ENCODE measurements at places on chromosomes 1 and 21.

- no peak for DNase-seq
Measured at GRCh38 chr1:29736582-29737188, 500.4 kb downstream of the PTPRU start.

DNA sequence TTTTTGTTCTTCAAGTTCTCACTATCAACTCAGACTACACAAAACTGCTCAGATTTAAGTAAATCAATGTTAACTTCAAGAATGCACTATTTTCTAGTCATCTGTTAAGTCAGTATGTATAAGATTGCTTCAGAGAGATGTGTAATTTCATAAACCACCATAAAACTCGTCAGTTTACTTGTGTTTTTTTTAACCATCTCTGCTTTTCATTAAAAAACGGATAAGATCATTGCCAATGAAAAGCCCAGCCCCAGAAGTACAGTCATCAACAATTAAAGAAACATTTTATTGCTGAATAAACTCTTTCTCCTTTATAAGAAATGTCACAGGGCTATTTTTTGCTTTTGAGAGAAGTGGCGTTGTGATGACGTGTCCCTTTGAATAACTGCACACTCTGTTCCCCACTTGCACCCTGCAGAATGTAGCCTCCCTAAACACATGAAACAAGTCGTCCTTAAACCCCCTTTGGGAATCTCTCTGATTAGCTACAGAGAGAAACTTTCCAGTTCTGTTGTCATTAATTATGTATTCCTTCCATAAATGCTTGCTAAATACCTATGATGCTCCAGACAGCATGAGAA is 202.7 kb upstream of the FOXD3 start:
- DNase-seq: no peak

DNA sequence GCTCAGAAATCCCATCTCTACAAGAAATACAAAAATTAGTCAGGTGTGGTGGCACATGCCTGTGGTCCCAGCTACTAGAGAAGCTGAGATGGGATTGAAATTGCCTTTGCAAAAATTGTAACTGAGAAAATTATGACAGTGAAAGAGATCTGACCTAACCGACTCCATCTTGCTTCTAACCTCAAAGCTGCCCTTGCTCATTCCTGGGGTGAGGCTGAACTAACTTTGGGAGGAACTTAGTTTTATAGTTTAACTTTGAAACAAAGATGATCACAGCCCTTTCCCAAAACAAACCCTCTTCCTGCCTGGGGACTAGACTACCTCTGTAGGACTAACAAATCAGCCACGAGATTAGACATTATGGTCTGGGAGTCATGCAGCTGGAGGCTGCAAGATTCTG is 33.8 kb upstream of the ERO1B start:
- no peak for DNase-seq

DNA sequence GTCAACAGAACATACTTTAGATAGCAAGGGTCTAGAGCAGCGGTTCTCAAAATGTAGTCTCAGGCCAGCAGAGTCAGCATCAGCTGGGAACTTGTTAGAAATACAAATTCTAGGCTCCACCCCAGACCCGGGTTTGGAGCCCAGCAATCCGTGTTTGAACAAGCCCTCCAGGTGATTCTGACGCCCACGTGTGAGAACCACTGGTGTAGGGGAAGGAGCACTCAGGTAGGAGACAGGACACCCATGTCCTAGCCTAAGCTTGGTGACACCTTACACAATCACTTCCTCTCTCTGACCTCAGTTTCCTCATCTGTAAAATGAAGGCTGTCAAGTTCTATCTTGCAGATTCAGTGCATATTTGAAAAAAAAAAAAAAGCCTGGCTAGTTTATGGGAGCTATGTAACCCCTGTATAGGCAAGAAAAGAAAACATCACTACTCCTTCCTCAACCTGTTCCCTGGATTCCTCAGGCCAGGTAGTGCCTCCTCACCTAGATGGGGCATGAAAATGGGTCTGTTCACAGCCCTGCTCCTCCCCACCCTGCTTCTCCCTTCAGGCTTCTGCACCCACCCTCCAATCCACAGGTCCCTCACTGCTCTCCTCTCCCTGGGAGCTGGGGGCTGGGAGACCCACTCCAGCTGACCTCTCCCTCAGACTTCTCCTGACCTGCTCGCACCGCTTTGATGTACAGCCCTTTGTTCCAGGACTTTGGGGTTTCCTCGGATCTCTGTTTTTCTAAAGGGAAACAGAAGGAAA is 7.1 kb upstream of the PHLDA3 start:
- no peak for DNase-seq

DNA sequence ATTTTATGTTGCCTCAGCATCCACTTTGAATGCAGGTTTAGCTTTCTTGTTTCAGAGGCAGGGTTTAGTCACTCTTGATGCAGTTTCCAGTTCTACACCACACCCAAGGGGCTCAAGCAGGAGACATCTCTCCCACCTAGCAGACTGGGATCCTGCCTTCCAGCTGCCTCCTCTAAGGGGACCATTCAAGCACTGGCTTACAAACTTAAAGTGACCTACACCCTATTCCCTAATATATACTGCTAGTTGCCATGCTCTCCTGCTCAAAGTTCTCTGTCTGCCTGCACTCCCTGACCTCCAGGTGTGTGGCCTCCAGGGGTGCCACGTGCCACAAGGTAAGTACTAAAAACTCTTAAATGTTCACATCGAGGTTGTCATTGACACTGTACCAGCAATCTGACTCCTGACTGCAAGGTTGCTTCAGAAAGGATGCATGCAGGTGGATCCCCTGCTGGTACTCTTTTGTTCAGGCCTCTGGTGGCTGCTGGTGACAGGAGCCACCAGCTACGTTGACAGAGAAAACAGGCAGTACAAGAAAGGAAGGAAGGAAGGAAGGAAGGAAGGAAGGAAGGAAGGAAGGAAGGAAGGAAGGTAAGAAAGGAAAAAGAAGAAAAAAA is 185.9 kb downstream of the COQ8A start:
- no peak for DNase-seq

- no peak for DNase-seq
Measured at GRCh38 chr21:41458121-41458520, 32.1 kb downstream of the MX1 start.

GRCh38 chr21:42624095-42624790 is 29.2 kb upstream of the PDE9A start:
- no peak for DNase-seq

- no peak for DNase-seq
Measured at GRCh38 chr1:167821969-167822685, 91.8 kb downstream of the ADCY10 start.

DNA sequence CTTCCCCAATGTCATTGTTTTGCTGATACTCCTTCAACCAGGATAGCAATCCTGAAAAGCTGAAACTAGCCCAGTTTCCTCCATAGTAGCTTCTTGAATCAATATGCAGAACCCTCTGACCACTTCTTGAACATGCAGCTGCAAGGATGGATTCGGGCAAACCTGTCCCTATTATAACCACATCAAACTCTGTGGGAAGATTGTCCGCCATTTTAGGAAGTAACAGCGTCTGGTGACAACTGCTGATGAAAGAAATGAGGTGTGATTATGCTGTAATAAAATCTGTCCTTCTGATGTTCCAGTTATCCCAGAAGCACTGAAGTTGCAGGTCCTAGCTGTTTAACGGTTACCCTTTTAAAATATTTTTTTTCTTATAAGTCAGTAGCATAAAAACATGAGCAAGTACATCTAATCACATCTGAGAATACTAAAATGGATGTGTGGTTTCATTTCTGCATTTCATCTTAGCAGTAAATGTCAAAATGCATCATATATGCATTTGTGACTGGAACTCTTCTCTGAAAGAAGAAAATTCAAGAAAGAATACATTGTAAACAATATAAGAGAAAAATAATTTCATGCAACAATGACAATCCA is 4.5 kb downstream of the CHML start:
- no peak for DNase-seq

DNA sequence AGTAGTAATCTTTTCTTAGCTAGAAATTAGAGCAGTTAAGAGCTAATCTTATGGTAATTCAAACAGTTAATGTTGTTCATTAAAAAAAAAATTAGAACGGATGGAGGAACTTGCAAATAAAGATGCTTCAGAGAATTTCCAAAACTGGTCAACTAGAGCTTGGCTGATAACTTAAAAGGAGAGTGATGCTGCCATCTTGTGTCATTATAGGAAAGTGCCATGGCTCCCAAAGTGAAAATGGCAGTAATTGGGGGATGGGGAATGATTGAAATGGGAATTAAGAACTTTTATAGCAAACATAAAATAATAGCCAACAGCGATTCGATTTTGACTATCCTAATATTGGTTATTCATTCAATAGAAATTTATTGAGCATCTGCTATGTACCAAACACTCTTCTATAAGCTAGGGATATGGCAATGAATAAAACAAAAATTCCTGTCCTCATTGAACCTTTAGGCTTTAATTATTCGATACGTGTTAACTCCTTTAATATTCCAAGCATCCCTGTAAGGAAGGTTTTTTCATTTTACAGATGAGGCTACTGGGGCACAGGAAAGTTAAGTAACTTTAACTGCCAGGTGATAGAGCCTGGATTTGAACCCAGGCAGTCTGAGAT is 5.7 kb upstream of the PLPP3 start:
- DNase-seq: no peak

GRCh38 chr1:108983114-108983513 is 19.8 kb upstream of the CLCC1 start:
- no peak for DNase-seq

DNA sequence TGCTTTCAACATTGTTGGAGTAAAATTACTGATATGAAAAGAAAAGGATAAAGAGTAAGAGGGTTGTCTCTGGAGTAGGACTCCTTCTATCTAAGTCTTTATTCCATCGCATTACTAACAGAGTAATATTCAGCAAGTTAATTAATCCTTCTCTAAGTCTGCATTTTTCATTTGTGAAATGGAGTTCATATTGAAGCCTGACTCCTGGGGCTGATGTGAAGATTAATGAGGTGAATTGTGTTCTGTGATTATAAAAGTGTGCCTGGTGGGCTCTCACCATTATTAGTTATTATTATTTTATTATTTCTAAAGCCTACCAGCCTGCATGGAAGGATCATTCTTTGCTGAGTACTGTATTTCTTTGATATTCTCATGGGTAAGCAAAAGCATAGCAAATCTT is 1096.7 kb downstream of the KCNT2 start:
- DNase-seq: no peak

DNA sequence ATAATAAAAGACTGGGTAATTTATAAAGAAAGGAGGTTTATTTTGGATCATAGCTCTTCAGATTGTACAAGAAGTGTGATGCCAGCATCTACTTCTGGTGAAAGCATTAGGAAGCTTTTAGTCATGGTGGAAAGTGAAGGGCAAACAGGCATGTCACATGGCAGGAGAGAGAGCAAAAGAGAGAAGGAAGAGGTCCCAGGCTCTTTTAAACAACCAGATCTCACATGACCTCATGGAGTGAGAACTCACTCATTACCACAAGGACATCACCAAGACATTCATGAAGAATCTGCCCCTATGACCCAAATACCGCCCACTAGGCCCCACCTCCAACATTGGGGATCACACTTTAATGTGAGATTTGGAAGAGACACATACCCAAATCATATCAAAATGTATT is 10.0 kb downstream of the RPTN start:
- DNase-seq: no peak

GRCh38 chr1:200660719-200661118 is 9.0 kb downstream of the DDX59 start:
- no peak for DNase-seq

DNA sequence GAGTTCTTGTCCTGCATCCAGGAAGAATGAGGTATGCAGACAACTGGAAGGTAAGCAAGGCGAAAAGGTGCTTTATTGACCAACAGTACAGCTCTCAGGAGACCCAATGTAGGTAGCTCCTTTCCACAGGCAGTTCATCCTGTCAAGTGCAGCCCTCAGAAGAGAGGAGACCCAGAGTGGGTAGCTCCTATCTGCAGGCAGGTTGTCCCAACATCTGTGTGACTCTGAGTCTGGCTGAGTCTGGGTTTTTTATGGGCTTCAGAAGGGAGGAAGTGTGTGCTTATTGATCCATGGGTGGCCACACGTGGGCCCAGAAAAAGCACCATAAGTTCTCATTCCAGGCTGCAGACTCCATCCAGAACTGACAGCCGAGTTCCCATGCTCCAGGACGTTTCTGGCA is 34.0 kb downstream of the ZNF691 start:
- no peak for DNase-seq

DNA sequence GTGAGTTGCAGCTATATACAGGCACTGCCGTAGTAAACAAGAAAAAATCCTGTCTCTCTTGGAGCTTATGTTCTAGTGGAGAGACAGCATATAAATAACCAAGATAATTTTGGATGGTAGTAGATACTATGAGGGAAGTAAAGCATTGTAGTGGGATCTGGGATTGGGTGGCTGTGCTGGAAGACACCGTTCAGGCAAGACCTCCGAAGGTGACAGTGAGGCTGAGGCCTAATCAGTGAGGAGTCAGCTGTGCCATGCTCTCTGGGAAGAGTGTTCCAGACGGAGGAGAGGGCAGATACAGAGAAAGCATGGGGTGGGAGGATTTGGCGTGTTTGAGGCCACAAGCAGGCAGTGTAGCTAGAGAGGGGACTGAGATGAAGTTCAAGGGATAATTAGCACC is 6.0 kb downstream of the TMEM222 start:
- DNase-seq: no peak

- DNase-seq: no peak
Measured at GRCh38 chr1:63906047-63906704, 132.4 kb downstream of the ROR1 start.

DNA sequence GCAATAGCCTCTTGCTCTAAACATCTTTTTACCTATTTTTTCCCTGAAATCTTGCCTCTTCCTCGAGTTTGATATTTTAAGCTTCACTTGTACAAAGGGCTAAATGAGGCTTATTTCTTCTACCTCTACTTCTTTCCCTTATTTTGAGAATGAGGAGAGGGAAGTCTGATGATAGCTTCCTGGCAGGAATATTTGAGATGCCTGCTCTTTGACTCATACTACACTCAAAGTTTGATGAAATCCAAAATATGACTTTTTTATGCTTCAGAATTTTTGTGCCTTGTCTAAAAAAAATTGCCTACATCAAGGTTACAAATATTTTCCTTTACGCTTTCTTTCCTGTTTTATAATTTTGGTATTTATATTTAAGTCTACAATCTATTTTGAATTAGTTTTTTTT is 624.4 kb upstream of the PLXNA2 start:
- no peak for DNase-seq

Measured in activated CD8-positive, alpha-beta memory T cell treated with anti-CD3 and anti-CD28 coated beads, Interleukin-2, amount 50 U/mL, for 4 hours (primary cell).